ENCODE measurements at places on chromosomes 1 and 21.

GRCh38 chr21:43286196-43286595, 117.4 kb downstream of the CRYAA start:
- no peak for DNase-seq

DNA sequence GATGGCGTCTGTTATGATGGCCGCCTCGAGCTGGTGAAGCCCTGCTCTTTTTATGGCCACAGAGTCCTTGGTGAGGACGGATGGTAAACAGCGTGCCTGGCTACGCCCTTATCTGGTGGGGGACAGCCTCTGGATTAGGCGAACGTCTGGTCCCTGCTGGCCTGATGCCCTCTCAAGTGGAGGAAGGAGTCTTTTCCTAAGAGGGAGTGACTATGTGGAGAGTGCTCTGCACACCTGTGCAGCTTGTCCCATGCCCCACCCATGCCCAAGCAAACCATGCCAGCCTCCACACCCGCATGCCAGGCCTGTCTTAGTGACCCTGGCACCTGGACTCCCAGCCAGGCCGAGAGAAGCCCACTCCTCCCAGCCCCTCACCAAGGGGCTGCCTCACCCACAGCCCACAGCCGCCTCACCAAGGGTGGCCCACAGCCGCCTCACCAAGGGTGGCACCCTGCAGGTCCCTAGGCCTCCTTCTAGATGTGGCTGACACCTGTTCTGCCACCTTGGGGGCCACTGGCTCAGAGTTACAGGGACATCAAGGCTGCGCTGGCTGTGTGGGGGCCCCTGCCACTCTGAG, 40.2 kb downstream of the WNT9A start:
- no peak for DNase-seq

DNA sequence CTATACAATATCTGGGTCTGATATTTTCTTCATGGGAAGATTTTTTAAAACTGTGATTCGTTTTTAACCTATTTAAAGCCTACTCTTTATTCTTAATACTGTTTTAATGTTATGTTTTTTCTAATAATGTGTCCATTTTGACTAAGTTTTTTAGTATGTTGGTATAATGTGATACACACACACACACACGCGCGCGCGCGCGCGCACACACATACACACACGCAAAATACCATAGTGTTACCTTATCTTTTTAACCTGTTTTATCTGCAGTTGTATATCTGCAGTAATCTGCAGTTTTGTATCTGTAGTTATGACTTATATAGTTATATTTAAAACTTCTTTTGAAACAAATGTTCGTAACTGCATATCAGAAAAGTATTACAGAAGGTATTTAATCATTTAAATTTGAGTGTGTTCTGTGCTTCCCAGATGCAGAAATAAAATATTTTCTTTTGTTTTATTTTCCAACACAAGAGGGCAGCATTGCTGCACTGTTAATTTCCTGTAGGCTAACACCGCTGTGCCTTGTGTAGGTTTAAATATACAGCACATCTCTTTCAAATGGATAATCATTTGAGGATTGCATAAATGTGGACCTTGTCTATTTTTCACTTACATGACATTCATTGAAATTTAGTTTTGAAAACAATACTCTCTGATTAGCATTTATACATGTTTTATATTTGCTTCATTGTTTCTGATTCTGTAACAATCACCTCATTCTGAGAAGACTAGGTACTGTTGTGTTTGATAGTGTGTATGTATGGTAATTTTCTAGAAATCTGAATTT, 166.1 kb downstream of the PDE4B start:
- no peak for DNase-seq

- DNase-seq = no peak
Observed at GRCh38 chr1:194698908-194699318, 1512.5 kb upstream of the B3GALT2 start.

DNA sequence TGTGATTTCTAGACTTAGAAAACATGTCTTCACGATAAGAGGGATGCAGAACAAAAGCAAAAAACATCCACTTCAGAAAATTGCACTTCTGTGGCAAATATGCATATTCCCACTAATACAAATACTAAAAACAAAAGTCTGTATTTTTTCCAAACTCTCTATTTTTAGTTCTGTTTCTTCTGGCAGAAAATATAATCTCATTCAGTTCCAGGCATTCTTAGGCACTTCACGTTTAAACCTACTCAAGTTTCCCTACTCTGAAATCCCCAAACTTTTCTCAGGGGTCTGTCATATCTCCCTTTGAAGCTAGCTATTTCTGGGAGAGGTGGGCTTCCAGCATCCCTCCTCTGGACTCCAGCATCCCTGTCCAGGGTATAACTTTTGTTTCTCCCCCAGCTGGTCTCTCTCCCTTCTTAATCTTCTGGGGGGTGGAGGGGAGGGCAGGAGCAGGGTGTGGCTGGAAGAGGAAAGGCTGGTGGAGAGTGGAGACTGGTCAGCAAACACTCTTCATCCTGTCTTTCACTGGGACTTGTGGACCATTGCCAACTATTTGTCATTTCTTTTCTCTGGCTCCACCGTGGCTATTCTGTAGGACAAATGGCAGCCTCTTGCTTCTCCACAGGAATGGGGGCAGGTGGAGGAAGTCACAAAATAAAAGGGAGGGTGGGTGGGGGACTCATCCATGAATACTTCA, 19.6 kb upstream of the NCF2 start:
- DNase-seq = no peak

Measured in stimulated activated CD8-positive, alpha-beta memory T cell treated with anti-CD3 and anti-CD28 coated beads, Interleukin-7, amount 100 ng/mL, for 4 hours (primary cell).